Stimulated activated CD4-positive, alpha-beta T cell treated with anti-CD3 and anti-CD28 coated beads, Interleukin-2, amount 100 ng/mL, for 48 hours (primary cell): ENCODE measurements at places on chromosomes 2 and 18.

- DNase-seq = no peak
Observed at GRCh38 chr18:24212939-24213338, 74.1 kb downstream of the CABYR start.

- no peak for DNase-seq
Observed at GRCh38 chr2:183125659-183126341, 1.6 kb downstream of the NUP35 start.

DNA sequence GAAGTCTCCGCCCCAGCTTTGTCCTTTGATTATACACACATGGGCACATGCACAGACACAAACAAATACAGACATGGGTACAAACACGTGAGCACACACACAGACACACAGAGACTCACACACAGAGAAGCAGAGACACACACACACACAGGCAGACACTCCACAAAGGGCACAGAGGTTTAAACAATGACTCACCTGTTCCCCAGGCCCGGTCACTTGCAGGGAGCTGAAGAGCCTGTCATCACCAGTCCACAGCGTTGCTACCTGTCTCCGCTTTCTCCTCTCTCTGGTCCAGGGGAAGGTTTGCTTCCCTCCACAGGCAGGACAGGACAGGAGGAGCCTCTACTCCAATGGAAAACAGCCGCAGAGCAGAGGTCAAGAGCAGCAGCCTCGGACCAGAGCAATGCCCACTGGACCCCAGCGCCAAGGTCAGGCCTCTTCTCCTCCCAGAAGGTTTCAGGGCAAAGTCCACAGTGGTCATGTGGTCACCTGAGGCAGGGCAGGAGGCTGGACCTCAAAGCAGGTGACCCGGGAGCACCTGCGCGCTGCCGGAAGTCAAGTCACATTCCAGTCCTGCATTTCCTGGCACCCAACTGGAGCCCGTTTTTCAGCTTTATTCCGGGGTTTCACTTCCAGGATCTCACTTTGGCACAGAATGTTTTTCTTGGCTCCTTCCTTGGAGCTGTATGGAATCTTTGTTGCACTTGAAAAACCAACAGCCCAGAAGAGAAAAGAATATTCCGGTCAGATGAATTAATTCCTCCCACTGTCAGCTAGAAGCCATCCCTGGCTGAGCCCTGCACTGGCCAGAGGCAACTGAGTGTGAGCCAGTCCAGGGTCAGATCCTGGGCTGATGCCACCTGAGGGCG, at the start of gene RAB17:
RAB17 (minus strand) TSS at position 463 of the 869 bp plus-strand sequence. CDS start 4,580 bp downstream, outside the sequence.
- DNase-seq = no peak

DNA sequence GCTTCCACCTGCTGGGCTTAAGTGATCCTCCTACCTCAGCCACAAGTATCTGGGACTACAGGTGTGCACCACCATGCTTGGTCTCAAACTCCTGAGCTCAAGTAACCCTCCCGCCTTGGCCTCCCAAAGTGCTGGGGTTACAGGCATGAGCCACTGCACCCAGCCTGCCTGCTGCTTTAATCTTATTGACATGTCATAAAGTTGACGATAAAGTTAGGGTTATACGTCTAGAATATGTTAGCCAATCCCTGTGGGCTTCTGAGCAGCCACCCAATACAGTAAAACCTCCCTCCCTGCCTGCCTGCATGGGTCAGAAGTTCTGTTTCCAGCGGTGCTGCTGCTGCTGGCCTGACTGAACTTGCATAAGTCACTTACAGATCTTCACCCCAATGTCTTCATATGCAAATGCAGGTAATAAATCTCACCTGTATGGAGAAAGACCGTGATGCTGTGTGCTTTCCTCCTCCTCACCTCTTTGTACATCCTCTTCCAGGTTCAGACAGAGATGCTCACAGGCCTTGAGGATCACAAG, 30.1 kb downstream of the TGIF1 start:
- DNase-seq = no peak

DNA sequence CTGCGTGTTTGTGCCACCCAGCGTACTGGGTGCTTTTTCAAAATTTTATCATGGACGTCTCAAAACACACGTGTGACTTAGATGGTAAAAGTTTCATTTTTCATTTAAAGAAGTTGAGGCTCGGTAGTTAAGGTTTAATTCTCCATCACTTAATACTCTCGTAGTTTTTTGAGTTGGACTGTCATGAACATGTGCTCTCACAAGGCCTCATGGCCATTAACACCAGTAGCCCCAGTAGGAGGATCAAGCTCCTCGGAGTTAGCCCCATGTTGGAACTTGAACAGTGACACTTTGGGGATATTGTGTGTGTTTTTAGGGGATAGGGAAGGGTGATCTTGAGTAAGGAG, 15.3 kb downstream of the NMUR1 start:
- no peak for DNase-seq

DNA sequence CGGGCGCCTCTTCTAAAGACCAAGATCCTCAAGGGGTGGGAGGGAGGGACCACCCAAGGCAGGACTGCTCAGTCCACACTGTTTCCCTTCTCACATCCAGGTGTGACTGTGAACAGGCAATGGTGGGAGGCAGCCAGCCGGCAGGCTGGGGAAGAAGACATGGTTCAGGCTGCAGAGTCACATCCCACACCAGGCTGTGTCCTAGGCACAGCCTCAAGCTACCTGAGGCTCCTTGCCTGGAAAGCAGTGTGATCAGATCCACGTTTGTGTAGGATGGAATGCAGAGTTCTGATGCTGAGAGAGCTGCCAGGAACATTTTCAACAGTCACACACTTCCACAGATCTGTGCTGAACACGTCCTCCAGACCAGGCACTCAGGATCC, 16.4 kb downstream of the SLC66A2 start:
- DNase-seq = no peak

- DNase-seq = no peak
Observed at GRCh38 chr2:143083636-143084035, 45.6 kb upstream of the ARHGAP15 start.

DNA sequence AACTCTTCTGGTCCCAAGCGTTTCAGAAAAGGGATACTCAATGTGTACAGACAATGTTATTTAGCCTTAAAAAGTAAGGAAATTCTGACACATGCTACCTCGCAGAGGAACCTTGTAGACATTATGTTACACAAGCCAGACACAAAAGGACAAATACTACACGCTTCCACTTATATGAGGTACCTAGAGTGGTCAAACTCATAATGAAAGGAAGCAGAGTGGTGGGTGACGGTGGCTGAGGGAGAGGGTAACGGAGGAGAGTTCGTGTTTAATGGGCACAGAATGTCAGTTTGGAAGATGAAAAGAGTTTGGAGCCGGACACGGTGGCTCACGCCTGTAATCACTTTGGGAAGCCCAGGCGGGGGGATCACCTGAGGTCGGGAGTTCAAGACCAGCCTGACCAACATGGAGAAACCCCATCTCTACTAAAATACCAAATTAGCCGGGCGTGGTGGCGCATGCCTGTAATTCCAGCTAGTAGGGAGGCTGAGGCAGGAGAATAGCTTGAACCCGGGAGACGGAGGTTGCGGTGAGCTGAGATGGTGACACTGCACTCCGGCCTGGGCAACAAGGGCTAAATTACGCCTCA, 1.4 kb downstream of the MCM6 start:
- no peak for DNase-seq

DNA sequence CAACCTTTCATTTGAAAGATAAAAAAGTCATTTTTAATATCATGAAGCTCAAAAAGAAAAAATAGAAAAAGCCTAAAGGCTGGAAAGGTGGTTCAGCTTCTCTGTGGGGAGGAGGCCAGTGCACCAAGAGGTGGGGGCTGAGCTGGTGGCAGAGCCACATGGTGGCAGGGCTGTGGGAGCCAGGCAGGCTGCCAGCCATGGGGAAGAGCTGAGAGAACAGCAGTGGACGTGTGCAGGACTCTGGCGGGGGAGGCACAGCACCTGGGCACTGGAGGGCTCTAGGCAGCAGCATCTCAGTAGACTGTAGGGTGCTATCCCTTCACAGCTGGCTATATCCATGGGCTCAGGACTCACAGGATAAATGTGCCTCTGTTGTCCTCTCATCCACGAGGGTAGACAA, 47.8 kb downstream of the STK25 start:
- DNase-seq = no peak

DNA sequence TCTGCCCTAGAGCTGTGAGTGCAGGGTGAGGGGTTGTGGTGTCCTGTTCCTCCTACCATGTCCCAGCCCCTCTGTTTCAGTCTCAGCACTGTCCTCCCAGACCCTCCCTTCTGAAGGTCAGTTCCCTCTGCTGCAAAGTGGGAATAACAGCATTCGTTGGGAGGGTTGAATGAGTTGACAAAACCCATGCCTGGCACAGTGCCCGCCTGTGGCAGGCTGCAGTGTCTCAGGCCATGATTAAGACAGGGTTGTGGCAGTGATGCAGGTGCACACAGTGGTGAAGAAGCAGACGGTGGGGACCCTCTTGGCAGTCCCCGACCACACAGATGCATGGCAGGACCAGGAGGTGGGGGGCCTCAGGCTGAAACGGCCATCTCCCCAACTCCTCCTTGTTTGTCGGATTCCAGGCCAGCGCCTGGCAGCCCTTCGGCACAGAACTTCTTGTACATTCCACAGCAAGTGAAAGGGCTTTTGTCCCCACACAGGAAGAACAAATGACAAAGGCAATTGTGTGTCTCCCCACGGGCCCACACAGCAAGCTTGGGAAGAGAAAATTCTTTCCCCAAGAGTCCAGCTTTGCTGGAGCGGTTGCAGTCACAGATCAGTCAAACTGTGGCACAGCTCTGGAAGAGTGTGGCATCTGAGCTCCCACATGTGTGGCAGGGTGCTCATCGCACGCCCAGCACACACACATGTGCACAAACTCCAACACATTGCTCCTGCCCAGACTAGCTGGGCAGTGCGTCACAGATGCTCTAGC, 92.0 kb upstream of the MSH2 start:
- no peak for DNase-seq

DNA sequence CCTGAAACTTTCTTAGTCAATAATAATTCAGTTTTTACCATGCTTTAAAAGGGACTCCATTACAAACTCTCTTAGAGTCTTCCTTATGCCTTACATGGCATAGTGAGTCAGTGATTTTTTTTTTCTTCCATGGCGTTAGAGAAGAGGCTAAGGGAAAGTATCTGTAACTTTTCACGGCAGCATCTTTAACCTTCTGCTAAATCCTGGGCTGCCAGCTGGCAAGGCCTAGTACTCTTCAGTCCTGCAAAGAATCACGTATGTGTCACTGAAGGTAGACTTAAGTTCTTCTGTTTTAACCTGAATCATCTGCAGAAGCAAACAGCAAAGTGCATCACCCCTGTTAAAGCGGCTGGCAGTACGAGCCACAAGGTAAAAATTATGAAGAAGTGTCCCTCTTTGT, 286.3 kb upstream of the FN1 start:
- DNase-seq = no peak

DNA sequence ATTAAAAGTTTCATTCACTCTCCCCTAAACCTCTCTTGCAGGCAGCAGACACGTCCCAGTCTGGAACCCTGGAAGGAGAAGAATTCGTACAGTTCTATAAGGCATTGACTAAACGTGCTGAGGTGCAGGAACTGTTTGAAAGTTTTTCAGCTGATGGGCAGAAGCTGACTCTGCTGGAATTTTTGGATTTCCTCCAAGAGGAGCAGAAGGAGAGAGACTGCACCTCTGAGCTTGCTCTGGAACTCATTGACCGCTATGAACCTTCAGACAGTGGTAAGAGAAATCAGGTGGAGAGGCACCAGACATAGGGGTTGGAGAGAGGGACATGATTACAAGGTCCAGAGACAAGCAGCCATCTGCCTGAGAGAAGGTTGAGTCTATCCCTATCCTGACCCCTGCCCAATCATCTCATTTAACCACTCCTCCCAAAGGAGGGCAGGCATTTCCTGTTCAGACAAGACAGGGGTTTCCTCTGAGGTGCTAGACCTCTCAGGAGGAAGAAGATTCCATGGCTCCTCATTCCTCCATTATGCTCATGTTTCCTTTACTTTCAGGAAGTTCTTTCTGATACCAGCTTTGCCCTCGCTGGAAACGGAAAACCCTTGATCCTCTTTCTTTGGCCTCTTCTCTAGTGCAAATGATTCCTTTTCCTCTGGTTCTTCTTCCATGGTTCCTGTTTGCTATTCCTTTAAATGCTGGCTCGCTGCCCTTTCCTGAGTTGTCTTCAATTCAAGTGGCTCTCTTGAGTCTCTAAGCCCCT, 15.1 kb downstream of the PLCD4 start:
- DNase-seq = no peak

GRCh38 chr2:68083346-68083745, 20.5 kb upstream of the C1D start:
- DNase-seq = no peak

DNA sequence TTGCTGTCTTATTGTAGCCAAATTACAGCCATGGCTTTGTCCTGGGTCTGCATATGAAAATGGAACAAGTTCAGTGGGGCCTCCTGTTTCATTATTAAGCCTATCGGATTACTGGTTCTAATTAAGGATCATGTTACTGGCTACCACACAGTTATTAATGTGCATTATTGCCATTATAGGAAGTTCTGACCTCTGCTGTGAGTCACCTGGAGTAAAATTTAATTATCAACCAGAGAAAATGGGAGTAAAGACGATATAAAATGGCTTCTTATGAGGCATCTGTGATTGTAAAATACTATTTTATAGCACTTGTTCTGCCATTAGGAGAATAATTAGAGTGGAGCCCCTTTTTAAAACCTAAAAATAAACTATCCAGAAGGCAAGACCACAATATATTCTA, 143.3 kb upstream of the ITGB6 start:
- DNase-seq = no peak

- DNase-seq = no peak
Observed at GRCh38 chr2:224969095-224969494, 73.2 kb downstream of the DOCK10 start.

DNA sequence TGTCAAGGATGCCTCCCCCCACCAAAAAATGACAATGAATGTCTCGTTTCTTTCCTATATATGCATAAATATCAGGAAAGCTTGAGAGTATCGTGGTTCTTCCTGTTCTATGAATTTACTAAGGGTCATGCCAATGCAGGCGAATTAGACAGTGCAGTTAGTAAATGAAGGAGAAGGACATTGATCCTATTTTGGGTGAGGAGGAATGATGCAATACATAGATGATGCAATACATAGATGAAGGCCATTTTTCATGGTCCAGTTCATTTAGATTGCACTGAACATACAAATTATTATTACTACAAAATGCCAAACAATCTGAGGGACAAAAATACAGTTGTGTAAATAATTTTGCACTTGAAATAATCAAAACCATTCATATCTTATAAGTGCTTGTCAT, 1265.0 kb downstream of the LRP1B start:
- DNase-seq = no peak

- DNase-seq = no peak
Observed at GRCh38 chr2:106028192-106028591, 165.9 kb downstream of the UXS1 start.

- peak; percentile 57 for DNase-seq
Observed at GRCh38 chr2:70946832-70947442, 11.2 kb downstream of the ATP6V1B1 start.

- DNase-seq = no peak
Observed at GRCh38 chr18:54023471-54023870, 201.0 kb downstream of the MBD2 start.

- DNase-seq = no peak
Observed at GRCh38 chr2:2826621-2827020, 495.5 kb upstream of the MYT1L start.

- no peak for DNase-seq
Observed at GRCh38 chr2:20092226-20092900, 40.9 kb upstream of the LAPTM4A start.
